ENCODE measurements at places on chromosomes 16 and 17. TPM values are rescaled to one million over a fixed set of nuclear protein-coding genes. Genes with fewer than 3 reads are reported as not detected.

- DNase-seq = no peak
- H3K4me1 ChIP-seq = peaks cover 33% of the 10 kb centered on the region
- no peak overlapping the region for H3K27ac ChIP-seq
- H3K36me3 ChIP-seq = no peaks in the 10 kb centered on the region
Measured at GRCh38 chr17:80546267-80546666, 1.6 kb downstream of the RPTOR start.

The PLK1 gene
- 1.1 TPM for total RNA-seq

GRCh38 chr17:42779304-42779935 lies 990 bp upstream of the WNK4 start:
- H3K36me3 ChIP-seq = peaks cover 51% of the 10 kb centered on the region
- H3K27me3 ChIP-seq = peaks cover 33% of the 10 kb centered on the region
- no peak overlapping the region for H3K4me3 ChIP-seq
- no peak overlapping the region for H3K27ac ChIP-seq
- no peaks in the 10 kb centered on the region for H3K4me1 ChIP-seq
- no peak for DNase-seq

GRCh38 chr17:75681289-75681688 lies 14.2 kb downstream of the SAP30BP start:
- no peaks in the 10 kb centered on the region for H3K27me3 ChIP-seq
- no peak overlapping the region for H3K4me3 ChIP-seq
- no peak overlapping the region for H3K27ac ChIP-seq
- H3K4me1 ChIP-seq = peaks cover 53% of the 10 kb centered on the region

The CNGB1 gene
- not detected for total RNA-seq

DNA sequence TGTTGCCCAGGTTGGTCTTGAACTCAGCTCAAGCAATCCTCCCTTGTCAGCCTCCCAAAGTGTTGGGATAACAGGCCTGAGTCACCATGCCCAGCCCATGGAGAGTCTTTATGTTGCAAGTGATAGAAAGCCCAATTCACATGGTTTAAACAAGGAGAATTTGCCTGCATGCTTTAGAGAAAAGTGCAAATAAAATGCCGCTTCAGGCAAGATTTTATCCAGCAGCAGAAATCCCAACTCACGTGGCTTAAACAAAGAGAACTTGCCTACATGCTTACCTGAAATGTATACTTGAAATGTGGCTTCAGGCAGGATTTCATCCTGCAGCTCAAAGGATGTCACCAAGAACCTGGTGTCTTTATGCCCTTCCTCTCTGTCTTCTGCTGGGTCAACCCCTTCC lies 28.8 kb upstream of the XYLT2 start:
- no peaks in the 10 kb centered on the region for H3K4me1 ChIP-seq
- no peak overlapping the region for H3K27ac ChIP-seq
- H3K4me3 ChIP-seq = no peak overlapping the region
- DNase-seq = no peak
- H3K27me3 ChIP-seq = no peaks in the 10 kb centered on the region
- no peaks in the 10 kb centered on the region for H3K36me3 ChIP-seq

GRCh38 chr16:84737192-84738011 lies 37.6 kb downstream of the USP10 start:
- peak; percentile 39 for DNase-seq
- no peak overlapping the region for H3K4me3 ChIP-seq
- H3K27ac ChIP-seq = peak overlapping the region; percentile 44
- peaks cover 14% of the 10 kb centered on the region for H3K36me3 ChIP-seq
- peaks cover 33% of the 10 kb centered on the region for H3K4me1 ChIP-seq

- H3K27me3 ChIP-seq = no peaks in the 10 kb centered on the region
Measured at GRCh38 chr17:9973669-9974447, 68.8 kb upstream of the RCVRN start.

- no peaks in the 10 kb centered on the region for H3K27me3 ChIP-seq
- no peak for DNase-seq
- no peaks in the 10 kb centered on the region for H3K36me3 ChIP-seq
- no peaks in the 10 kb centered on the region for H3K4me1 ChIP-seq
Measured at GRCh38 chr16:28069971-28070794, 6.7 kb upstream of the GSG1L start.

The CEP95 gene
- 9.4 TPM for total RNA-seq

DNA sequence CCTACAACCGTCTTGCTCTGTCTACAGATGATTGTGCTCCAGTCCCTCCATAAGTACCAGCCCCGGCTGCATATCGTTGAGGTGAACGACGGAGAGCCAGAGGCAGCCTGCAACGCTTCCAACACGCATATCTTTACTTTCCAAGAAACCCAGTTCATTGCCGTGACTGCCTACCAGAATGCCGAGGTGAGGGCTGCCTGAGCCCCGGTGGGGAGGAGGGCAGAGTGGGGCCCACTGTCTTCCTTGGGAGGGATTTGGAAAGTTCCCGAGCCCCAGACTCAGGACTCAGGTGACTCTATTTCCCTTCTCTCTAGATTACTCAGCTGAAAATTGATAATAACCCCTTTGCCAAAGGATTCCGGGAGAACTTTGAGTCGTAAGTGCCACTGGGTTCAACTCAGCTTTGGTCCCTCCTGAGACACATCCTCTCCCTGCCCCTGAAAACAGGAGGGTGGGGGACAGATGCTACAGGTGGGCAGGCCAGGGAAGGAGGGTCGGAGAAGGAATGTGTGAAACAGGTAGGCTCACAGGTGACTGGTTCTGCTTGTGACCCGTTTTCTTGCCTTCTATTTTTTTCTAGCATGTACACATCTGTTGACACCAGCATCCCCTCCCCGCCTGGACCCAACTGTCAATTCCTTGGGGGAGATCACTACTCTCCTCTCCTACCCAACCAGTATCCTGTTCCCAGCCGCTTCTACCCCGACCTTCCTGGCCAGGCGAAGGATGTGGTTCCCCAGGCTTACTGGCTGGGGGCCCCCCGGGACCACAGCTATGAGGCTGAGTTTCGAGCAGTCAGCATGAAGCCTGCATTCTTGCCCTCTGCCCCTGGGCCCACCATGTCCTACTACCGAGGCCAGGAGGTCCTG lies 11.4 kb downstream of the TBX21 start:
- H3K27ac ChIP-seq = no peak overlapping the region
- H3K36me3 ChIP-seq = no peaks in the 10 kb centered on the region
- H3K27me3 ChIP-seq = peaks cover 65% of the 10 kb centered on the region
- no peak for DNase-seq
- H3K4me3 ChIP-seq = no peak overlapping the region

The RFNG gene
- total RNA-seq = 27.7 TPM

DNA sequence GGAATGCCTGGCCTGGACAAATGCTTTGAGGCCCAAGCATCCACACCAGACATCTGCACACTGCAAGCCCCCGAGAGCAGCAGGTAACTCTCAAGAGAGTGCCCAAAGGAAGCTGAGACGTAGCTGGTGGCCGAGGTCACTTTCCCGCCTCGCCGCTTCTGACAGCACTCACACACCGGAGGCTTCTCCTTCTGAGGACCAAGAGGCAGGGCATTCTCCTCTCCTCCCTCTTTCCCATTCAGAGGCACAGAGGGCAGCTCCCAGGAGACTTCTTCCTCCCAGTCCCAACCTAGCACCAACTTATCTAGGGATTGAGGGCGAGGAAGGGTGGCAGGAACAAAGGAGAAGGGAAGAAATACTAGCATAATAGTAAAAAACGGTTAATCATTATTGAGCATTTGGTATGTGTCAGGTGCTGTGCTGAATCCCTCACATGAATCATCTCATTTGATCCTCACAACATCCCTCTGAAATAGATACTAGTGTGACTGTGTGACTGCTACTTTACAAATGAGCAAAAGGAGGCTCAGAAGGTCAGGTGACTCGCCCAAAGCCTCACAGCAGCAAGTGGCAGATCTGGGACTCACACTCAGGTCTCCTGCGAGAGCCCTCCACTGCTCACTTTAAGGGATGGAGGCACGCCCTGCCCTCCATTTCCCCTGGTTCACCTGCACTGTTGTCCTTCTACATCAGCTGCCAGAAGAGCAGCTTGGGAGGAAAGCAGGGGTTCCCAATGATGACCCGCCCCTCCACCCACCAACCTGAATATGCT lies 41.8 kb downstream of the MYO18A start:
- no peaks in the 10 kb centered on the region for H3K27me3 ChIP-seq
- peaks cover 50% of the 10 kb centered on the region for H3K4me1 ChIP-seq
- H3K4me3 ChIP-seq = peak overlapping the region; percentile 61
- no peaks in the 10 kb centered on the region for H3K36me3 ChIP-seq
- DNase-seq = peak; percentile 33

The CREBBP gene
- total RNA-seq = 20.0 TPM

- DNase-seq = no peak
- no peak overlapping the region for H3K4me3 ChIP-seq
- H3K27me3 ChIP-seq = no peaks in the 10 kb centered on the region
- H3K4me1 ChIP-seq = peaks cover 43% of the 10 kb centered on the region
- peak overlapping the region; percentile 54 for H3K27ac ChIP-seq
- no peaks in the 10 kb centered on the region for H3K36me3 ChIP-seq
Measured at GRCh38 chr17:557371-557770, 157.3 kb downstream of the VPS53 start.

The HEATR9 gene
- total RNA-seq = not detected

DNA sequence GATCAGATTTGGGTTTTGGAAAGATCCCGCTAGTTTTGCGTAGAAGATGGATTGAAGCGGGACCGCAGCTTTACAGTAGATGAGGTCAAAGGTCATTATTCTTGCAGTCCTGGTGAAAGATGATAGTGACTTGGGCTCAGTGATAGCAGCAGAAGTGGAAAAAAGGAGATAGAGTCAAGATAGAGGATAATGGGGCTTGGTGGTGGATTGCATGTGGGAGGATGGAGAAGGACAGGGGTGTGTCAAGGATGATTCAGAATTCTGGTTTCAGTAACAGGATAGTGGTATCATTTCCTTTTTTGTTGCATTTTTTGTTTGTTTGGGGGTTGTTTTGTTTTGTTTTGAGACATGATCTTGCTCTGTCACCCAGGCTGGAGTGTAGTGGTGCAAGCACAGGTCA lies 28.7 kb downstream of the CHD9NB start:
- no peaks in the 10 kb centered on the region for H3K27me3 ChIP-seq
- H3K36me3 ChIP-seq = no peaks in the 10 kb centered on the region
- no peak overlapping the region for H3K4me3 ChIP-seq
- no peak overlapping the region for H3K27ac ChIP-seq

DNA sequence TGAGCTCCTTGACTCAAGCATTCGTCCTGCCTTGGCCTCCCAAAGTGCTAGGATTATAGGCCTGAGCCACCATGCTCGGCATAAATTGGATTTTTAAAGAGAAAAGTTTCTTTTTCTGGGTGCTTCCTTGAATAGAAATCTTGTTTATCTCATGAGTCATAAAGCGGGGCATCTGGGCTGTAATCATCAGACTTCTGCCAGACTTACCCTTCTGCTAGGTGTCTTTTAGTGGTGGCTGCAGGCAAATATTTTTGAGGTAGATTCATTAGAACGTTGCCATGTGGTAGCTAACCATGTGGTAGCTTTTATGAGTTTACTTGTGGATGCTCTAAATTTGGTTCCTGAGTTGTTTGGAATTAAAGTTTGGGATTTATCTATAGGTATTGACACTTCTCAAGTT lies 13.4 kb downstream of the PGS1 start:
- peak overlapping the region; percentile 17 for H3K27ac ChIP-seq
- no peaks in the 10 kb centered on the region for H3K27me3 ChIP-seq
- peaks cover 74% of the 10 kb centered on the region for H3K4me1 ChIP-seq
- peaks cover 24% of the 10 kb centered on the region for H3K36me3 ChIP-seq
- H3K4me3 ChIP-seq = no peak overlapping the region
- no peak for DNase-seq

- no peak for DNase-seq
- H3K4me3 ChIP-seq = no peak overlapping the region
Measured at GRCh38 chr17:66178642-66179041, 13.3 kb downstream of the CEP112 start.

- H3K27ac ChIP-seq = no peak overlapping the region
- H3K36me3 ChIP-seq = no peaks in the 10 kb centered on the region
- H3K27me3 ChIP-seq = no peaks in the 10 kb centered on the region
- H3K4me1 ChIP-seq = peaks cover 20% of the 10 kb centered on the region
- no peak for DNase-seq
Measured at GRCh38 chr17:82791532-82791931, 39.7 kb downstream of the TBCD start.

DNA sequence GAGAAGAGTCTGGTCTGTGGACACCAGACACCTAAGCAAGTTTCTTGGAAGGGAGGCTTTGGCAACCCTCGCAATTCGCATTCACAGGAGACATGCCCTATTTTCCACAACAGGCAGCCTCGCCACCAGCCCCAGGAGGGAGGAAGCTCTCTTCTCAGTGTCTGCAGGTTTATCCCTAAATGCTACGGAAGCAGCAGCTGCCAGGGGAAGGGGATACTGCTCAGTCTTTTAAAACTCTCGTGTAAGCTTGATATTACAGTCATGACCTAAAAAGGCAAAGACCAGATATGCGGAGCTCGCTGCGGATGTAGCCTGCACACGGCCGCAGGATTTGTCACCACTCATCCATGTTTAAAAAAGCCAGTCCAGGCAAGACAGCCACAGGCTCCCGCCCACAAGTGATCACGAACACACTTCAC lies 159.2 kb upstream of the RPH3AL start:
- no peak overlapping the region for H3K4me3 ChIP-seq
- DNase-seq = no peak
- peaks cover 33% of the 10 kb centered on the region for H3K4me1 ChIP-seq
- H3K27ac ChIP-seq = no peak overlapping the region
- no peaks in the 10 kb centered on the region for H3K36me3 ChIP-seq

- no peaks in the 10 kb centered on the region for H3K36me3 ChIP-seq
- no peak overlapping the region for H3K27ac ChIP-seq
- no peak overlapping the region for H3K4me3 ChIP-seq
Measured at GRCh38 chr17:27873746-27874145, 19.4 kb downstream of the LYRM9 start.

The KAT8 gene
- total RNA-seq = 54.1 TPM

The CNTNAP1 gene
- total RNA-seq = 3.5 TPM

- H3K27me3 ChIP-seq = no peaks in the 10 kb centered on the region
- H3K4me1 ChIP-seq = peaks cover 5% of the 10 kb centered on the region
- H3K4me3 ChIP-seq = no peak overlapping the region
- H3K36me3 ChIP-seq = no peaks in the 10 kb centered on the region
- DNase-seq = no peak
Measured at GRCh38 chr17:45930420-45930951, 36.1 kb downstream of the MAPT start.

DNA sequence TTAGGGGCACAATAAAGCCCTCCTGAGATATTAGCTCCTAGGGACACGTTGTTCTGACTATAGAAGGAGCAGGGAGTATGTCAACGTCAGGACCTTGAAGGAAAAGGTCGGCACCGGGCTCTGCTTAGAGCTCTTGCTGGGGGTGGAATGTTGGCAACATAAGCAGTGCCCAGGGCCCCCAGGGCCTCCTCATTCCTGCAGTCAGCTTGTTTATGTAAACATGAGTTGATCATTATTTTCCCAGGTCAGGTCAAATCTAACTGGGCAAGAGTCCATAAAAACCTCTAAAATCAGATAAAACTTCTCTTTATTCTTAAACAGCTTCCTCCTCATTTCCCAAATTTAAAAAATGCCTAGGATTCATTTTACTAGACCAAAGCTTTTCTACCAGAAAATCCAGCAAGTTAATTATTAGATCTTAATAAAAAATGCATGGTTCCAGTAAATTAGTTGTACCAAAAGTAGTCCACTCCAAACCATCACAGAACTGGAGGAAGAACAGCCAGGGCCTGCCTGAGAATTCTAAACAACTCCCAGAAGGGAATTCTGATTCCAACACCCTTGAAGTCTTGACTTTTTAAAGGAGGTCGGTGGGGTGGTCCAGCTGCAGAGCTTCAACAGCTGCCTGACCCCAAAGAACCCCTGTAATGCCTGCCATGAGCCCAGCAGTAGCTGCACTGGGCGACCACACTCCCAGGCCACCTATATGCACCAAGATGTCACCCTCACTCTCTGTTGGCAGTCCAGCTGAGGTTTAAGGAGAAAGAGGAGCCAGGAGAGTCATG lies 54.3 kb downstream of the AMFR start:
- H3K27me3 ChIP-seq = no peaks in the 10 kb centered on the region
- peak; percentile 59 for DNase-seq
- H3K27ac ChIP-seq = no peak overlapping the region
- H3K4me3 ChIP-seq = no peak overlapping the region
- H3K4me1 ChIP-seq = peaks cover 6% of the 10 kb centered on the region

Measured in heart left ventricle (tissue), 16 donors.